ENCODE measurements at places on chromosomes 5 and 9.

DNA sequence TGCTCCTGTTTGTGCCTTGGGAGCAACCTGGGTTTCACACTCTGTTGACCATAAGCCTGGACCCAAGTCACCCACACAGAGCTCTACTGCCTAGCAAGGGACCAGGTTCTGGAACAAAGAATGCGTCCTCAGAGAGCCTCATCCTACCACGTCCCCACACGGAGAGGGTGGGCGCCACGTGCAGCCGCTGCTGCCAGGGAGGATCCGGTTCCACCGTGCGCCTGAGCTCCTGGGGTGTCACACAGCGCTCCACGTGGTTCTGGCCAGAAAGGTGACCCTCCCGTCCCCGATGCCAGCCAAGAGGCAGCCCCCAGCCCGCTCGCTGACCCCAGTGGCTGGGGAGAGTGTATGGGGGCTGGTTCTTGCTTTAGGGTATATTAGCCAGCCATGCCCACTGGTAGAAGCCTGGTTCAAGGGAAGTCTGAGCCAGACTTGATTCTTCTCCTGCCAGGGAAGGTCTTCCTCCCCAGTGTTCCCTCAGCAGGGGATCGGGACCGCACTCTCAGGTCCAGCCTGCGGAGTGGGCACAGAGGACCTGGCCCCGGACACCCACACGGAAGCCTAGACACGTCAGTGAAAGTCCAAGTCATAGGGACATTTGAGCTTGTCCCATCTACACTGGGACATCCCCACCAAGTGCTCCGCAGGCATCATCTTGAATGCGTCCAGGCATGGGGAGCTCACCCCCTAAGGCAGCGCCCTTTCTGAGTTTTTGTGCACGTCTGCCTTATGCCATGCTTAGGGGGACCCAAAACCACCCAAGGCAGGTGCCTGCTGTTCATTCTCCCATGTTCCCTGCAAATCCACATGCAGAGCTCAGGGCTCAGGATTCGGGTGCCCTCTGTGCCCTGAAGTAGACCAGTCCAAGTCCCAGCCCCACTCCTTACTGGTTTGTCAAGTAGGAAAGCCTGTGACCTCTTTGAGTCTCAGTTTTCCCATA, 2.4 kb downstream of the FCN1 start:
- H3K4me1 ChIP-seq: no peaks in the 10 kb centered on the region
- no peaks in the 10 kb centered on the region for H3K36me3 ChIP-seq
- no peak overlapping the region for H3K27ac ChIP-seq

GRCh38 chr9:77770340-77770739, 122.2 kb upstream of the GNA14 start:
- H3K36me3 ChIP-seq: peaks cover 33% of the 10 kb centered on the region
- H3K27ac ChIP-seq: no peak overlapping the region
- no peak overlapping the region for H3K4me3 ChIP-seq
- no peaks in the 10 kb centered on the region for H3K27me3 ChIP-seq
- no peak for DNase-seq
- H3K4me1 ChIP-seq: no peaks in the 10 kb centered on the region

DNA sequence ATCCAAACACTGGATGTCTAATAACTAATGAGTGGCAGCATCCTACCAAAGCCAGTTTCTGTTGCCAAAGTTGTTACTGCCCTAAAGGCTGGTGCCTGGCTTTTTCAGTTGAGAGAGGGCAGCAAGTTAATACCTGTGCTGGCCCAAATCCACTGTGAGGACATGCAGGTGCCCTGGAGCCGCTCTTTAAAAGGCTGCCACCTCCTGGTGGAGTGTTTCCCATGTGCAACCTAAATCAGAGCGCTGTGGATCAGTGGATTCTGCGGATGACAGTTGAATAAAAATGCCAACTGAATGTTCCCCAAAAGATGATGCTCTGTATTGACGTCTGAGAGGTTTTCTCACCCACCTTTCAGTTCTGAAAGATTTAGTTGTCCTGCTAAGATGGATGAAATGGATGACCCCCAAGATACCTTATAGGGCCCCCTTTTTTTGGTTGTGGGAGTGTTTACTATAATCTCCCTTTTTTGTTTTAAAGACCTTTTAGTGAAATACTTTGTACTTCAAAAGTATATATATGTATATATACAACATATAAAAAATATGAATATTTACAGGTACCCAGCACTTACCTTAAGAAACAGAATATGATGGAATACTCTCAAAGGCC, 146.4 kb downstream of the EGFLAM start:
- DNase-seq: no peak
- H3K27ac ChIP-seq: no peak overlapping the region
- peaks cover 8% of the 10 kb centered on the region for H3K27me3 ChIP-seq
- H3K36me3 ChIP-seq: no peaks in the 10 kb centered on the region
- H3K4me3 ChIP-seq: no peak overlapping the region

DNA sequence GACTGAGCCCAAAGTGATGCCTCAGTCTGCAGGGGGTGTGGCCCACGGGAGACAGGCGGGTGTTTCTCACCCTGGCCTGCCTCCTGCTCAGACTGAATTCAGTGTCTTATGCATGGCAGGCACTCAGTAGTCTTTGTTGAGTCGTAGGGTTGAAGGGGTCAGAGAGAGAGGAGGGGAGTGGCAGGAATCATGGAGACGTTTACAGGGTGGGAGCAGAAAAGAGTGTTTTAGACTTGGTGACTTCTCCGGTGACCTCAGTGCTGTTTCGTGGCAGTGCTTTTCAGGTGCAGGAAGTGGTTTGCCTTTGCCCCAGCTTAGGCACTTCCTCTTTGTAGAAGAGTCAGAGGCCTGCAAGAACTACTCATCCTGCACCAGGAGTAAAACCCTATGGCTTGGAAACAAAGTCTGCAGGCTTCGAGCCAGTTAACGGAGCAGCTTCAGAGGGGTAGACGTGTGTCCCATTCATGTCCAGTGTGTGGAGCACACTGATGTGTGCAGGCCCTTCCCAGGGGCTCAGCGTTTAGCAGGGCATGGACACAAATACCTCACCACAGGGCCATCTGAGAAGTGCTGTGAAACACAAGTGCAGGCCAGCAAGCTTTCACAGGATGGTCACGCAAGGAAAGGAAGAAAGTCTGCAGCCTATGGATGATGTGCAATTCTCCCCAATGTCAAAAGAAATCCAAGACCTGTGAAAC, 24.5 kb upstream of the SEMA4D start:
- H3K36me3 ChIP-seq: no peaks in the 10 kb centered on the region
- peak overlapping the region; percentile 98 for H3K27ac ChIP-seq
- H3K4me3 ChIP-seq: no peak overlapping the region
- DNase-seq: peak; percentile 92

- H3K27me3 ChIP-seq: no peaks in the 10 kb centered on the region
- H3K27ac ChIP-seq: no peak overlapping the region
- H3K36me3 ChIP-seq: no peaks in the 10 kb centered on the region
- no peaks in the 10 kb centered on the region for H3K4me1 ChIP-seq
These were observed 212.4 kb downstream of the TMEM232 start for GRCh38 chr5:110514030-110514429.

DNA sequence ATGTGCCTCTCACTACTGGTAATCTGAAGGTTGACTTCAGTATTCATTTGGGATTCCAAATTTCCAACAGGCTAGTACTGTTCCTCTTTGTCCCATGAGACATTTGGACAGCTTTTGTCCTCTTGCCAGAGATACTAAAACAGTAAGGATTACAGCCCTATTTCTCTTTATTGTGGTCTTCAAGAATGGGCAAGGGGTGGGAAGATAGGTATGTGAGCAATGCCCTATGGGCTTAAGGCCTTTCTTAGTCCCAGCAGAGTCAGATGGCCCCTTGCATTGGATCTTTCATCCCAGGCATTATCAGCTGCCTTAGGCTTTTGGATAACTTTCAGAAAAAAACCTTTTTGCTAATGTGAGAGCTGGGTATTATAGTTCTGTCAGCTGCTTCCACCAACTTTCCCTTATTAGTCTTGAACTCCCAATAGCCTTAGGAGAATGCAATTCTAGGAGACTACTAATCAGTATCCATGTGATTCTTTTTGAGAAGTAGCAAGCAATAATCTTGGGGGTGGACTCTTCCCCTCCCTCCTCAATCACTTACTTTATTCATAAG, 361.1 kb upstream of the NUDT12 start:
- no peak overlapping the region for H3K27ac ChIP-seq
- H3K27me3 ChIP-seq: no peaks in the 10 kb centered on the region
- no peaks in the 10 kb centered on the region for H3K36me3 ChIP-seq
- DNase-seq: no peak
- H3K4me3 ChIP-seq: no peak overlapping the region

- no peaks in the 10 kb centered on the region for H3K27me3 ChIP-seq
- DNase-seq: peak; percentile 47
- no peak overlapping the region for H3K4me3 ChIP-seq
- H3K36me3 ChIP-seq: peaks cover 16% of the 10 kb centered on the region
These were observed 141.0 kb downstream of the AGTPBP1 start for GRCh38 chr9:85600675-85601263.

DNA sequence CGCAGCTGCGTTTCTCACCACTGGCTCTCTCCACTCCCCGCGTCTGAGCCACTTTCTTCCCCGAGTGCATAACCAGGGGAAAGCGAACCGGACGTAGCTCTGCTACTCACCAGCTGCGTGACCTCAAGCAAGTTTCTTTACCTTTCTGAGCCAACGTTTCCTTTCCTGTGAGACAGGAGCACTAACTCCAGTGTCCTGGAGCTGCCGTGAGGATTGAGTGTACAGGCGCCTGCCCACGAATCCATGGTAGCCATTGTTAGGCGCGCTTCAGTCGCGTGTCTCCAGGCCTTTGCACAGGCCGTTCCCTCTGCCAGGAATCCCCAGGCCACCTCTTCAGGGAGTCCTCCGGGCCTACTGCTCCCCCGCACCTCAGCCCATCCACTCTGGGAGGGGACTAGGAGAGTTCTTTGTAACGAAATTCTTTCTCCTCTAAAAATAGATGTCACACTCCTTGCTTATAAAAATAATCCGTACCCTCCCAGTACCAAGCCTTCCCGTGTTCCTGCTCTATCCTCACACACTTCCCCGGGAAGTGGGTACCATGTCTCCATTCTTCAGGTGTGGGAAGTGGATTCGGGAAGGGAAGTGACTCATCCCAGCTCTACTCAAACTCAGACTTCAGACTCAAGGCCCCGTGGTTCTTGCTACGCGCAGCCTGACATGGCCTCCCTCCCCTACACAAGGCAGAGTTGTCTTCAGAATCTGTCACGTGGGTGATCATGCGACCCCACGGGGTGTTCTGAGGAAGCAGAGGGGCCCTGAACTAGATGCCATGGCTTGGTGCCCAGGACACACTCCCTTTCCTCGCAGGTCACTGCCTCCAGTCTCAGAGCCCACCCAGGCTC, 16.1 kb upstream of the CRB2 start:
- H3K4me1 ChIP-seq: no peaks in the 10 kb centered on the region
- H3K27me3 ChIP-seq: no peaks in the 10 kb centered on the region
- H3K36me3 ChIP-seq: no peaks in the 10 kb centered on the region

DNA sequence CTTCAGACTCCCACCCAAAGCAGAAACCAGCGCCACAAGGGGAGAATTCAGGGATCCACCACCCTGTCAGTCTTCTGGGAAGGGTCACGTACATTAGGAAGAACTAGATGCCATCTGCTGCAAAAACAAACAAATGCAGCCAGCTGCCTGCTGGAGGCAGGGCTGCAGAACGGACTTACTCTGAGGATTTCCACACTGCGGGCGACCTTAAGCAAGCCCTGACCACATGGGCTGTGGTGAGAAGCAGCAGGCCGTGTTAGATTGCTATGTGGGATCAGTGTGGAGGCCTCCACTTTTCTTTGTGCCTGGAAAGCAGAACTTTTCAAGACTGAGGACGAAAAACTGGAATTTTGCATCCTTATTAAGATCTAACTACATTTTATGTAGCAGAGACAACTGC, 13.4 kb upstream of the LTC4S start:
- peaks cover 53% of the 10 kb centered on the region for H3K36me3 ChIP-seq
- H3K27me3 ChIP-seq: no peaks in the 10 kb centered on the region
- H3K4me3 ChIP-seq: no peak overlapping the region
- H3K4me1 ChIP-seq: no peaks in the 10 kb centered on the region
- no peak for DNase-seq

DNA sequence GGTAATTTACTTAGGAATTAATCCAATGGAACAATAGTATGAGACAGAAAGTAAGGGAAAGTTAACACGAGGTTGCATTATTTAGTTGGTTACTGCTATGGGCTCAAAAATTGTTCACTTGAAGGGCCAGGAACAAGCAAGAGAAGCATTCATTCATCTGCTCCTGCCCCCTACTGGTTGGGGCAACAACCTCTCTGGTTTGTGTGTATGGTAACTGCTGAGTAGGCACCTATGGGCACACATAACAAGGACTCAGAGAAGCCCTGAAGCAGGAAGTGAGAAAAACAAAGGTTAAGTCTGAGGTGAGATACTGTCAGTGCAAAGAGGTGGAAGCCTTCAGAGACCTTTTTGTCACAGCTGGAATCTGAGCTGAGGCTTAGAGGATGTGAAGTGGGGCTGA, 34.4 kb upstream of the RANBP6 start:
- no peaks in the 10 kb centered on the region for H3K36me3 ChIP-seq
- H3K27me3 ChIP-seq: no peaks in the 10 kb centered on the region
- no peak overlapping the region for H3K4me3 ChIP-seq

- H3K36me3 ChIP-seq: no peaks in the 10 kb centered on the region
- no peak overlapping the region for H3K27ac ChIP-seq
These were observed 101.9 kb upstream of the S1PR3 start for GRCh38 chr9:88889386-88889785.

DNA sequence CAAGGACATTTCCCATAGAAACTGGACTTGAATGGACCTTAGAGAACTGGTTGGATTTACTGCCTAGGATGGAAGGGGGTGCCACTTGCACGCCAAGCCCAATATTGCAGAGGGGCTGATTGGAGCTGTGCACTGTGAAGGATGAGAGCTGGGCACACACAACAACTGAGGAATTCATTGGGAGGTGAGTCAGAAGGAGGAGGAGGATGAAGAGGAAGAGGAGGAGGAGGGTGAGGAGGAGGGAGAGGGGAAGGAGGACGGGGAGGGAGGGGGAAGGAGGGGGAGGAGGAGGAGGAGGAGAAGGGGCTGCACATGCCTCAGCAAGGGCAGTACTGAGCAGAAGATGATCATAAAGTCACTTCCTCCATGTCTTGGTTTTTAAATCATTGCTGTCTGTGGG, 5.7 kb upstream of the ICE1 start:
- no peak for DNase-seq
- H3K27me3 ChIP-seq: no peaks in the 10 kb centered on the region
- H3K27ac ChIP-seq: no peak overlapping the region
- H3K36me3 ChIP-seq: no peaks in the 10 kb centered on the region

GRCh38 chr5:775961-776861, 8.3 kb downstream of the ZDHHC11B start:
- no peaks in the 10 kb centered on the region for H3K36me3 ChIP-seq
- no peak for DNase-seq
- H3K4me3 ChIP-seq: no peak overlapping the region
- H3K4me1 ChIP-seq: no peaks in the 10 kb centered on the region

GRCh38 chr9:80049096-80049782, 477.5 kb downstream of the TLE4 start:
- no peak for DNase-seq
- H3K27me3 ChIP-seq: no peaks in the 10 kb centered on the region
- H3K36me3 ChIP-seq: no peaks in the 10 kb centered on the region
- H3K4me3 ChIP-seq: no peak overlapping the region
- no peak overlapping the region for H3K27ac ChIP-seq

DNA sequence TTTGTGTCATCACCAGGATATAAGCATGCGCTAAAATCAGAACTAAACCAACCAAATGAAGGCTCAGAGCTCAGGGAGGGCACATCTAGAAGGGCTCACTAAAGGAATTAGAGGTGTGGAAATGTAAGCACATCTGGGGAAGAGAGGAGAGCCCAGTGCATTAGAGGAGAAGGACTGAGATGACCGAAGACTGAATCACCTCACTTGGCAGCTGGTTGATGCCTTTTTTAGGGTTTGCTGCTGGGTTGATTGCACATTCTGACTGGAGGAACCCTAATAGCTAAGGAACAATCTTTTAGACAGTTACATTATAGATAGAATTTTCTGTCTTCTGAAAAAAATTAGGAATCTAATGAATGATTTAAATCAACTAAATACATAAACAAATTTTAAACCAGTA, 8.2 kb upstream of the IFNA21 start:
- H3K4me1 ChIP-seq: no peaks in the 10 kb centered on the region
- H3K36me3 ChIP-seq: no peaks in the 10 kb centered on the region
- H3K27me3 ChIP-seq: no peaks in the 10 kb centered on the region
- H3K4me3 ChIP-seq: no peak overlapping the region

All from DND-41 (cell line).